NCI-H1092 (cell line): ENCODE measurements at places on chromosomes 2 and 18.
A peak's percentile ranks its signal among the peaks of the same experiment; 100 is the strongest.

DNA sequence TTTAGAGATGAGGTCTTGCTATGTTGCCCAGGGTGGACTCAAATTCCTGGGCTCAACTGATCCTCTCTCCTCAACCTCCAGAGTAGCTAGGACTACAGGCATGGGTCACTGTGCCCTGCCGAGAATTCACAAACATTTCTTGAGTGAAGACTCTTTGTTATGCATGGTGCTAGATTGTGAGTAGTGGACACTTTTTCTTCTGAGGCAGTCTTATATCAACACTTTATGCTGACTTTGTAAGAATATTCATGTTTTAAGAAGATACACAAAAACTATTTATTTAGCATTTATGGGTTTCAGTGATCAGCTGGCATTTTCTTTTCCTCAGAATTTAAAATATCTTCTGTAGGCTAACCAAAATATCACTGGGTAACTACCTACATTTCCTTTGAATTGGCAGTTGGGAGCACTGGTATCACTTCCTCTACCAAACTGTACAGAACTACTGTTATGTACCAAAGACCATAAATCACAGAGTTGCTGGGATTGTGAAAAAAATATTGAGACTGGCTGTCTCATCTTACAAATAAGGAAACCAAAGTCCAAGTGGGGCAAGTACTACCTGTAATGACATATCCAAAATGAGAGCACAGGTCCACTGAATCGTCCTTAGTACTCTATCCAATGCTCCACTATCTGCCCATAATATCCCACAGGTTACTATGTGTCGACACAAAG, 34.0 kb downstream of the DOCK10 start:
- DNase-seq: no peak

- no peak for DNase-seq
Measured at GRCh38 chr2:22076454-22076853, 952.7 kb downstream of the TDRD15 start.

GRCh38 chr2:111118981-111119821, 1.5 kb upstream of the BCL2L11 start:
- no peak for DNase-seq

DNA sequence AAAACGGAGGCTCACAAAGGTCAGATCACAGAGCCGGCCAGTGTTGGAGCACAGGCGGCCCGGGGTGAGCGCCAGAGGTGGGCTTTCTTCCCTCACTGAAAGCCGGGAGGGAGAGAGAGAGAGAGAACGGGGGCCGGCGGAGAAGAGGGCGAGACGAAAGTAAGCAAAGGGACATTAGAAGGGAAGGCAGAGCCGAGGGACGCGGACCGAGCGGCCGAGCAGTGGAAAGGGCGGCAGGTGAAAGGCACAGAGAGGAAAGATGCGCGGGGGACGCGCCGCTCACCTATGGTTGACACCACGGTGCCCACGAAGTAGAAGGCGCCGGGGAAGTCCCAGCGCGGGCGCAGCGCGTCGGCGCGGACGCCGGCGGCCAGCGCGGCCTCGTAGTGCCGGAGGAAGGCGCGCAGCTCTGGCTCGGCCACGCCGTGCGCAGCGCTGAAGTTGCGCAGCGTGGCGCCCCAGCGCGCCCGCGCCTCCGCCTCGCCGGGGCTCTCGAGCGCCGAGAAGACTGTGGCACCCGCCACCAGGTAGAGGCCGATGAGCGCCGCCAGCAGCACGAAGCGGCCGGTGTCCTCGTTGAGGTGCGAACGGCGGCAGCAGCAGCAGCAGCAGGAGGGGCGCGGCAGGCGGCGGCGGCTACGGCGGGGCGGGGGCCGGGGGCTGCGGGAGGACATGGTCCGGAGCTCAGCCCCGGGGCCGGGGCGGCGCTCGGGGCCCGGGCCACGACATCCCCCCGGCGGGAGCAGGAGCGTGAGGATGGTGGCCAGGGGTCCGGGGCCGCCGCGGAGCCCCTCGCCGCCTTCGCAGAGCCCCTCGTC, 166.9 kb downstream of the MSH2 start:
- DNase-seq: no peak

GRCh38 chr2:40317046-40317445, 134.8 kb downstream of the SLC8A1 start:
- no peak for DNase-seq

DNA sequence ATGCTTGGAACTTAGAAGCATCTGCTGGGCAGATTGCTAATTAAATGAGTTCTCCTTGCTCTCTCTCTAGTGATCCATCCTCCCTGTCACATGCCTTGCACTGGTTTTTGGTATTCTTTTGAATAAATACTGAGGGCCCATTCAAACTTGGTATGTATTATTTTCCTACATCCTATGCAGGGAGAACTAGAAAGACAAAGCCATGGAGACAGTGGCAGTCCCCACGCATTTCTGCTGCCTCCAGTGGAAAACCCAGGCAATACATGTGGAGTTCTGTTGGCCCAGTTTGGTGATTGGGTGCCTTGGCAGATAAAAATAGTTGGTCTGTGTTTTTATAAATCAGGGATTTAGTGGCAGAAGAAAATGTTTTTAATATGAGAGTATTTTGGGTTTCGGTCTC, 68.7 kb downstream of the DIS3L2 start:
- DNase-seq: no peak

DNA sequence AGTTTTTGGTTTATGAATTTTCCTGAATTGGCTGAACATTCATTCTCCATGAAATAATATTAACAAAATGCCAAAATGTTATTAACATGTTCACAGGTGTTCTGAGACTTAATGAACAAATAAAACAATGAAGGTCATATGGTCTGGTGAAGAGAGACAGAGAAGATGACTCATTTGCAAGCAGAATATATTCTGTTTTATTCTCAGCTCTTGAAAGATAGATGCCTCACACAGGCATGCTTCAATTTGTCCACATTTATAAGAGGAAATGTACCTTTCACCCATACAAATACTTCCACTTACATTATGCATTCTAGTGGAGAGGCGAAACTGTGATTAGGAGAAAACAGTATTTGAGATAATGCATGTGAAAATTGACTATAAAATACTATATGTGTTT, 75.4 kb upstream of the PGAP1 start:
- no peak for DNase-seq

DNA sequence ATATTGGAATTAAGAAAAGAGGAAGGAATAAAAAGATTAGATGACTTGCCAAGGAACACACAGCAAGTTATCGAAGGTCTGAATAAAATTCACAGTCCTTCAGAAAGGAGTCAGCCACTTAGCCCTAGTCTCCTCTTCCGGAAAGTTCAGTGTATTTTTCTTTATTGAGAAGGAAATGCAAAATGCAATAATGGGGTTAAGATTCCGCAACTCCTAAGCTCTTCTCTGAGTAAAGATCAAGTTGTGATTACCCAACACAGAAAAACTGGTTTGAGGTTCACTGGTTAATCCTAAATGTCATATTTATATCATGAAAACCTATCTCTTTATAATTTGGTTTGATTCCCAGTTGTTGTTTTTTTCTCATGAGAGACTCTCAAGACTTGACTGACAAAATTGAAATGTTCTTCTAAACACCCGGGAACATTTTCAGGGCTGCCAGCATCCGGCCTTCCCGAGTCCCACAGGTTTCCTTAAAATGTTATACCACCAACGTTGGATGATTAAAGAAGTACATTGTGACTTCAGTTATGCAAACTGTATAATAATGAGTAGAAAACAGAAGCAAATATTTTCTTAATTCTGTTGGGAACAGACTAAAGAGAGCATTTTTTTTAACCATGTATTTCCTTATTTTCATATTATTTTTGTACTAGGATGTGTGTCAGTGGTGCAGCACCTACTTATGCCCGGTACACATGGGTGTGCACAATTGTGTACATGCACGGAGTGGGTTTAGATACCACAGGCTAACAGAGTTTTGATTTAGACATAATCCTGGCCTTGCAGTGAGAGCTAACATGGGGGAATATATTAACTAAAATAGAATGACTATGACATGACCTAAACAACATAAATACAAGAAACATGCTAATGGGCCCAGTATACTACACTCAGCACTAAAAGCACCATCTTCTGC, 100.2 kb downstream of the STK39 start:
- no peak for DNase-seq

DNA sequence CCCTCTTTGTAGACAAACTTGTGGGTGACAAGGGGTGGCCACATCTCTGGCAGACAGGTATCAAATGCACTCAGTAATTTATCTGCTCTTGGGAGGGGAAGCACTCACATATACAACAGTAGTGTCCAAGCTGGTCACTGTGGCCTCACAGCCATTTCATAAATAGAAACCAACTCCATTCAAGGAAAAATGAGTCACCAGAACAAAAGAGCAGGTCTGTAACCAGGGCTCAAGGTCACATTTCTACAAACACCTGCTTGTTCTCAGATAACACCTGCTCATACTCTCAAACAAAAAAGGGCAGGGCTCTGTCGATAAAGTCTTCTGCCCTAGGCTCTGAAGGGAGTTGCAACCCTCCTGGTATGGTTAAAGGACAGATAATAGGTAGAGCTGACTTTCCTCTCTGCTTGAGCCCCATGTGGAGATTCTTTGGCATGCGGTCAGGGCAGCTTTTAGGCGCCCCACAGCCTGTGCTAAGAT, 459.0 kb downstream of the BCL11A start:
- DNase-seq: no peak

DNA sequence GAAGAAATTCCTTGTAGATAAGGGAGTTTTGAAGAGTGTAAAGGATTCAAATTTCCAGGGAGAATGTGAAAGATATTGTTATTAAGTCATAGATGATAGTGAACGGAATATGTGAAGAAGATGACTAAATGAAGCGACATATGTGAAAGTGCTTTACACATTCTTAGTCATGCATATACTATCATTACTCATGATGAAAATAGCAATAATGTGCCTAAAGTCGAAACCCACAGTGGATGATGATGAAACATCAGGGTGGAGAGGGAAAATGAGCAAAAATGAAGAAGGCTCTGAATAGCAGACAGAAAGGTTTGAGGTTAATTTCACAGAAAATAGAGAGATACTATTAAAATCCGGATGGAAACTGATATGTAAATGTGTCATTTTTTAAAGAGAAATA, 1237.1 kb downstream of the LRP1B start:
- DNase-seq: no peak

DNA sequence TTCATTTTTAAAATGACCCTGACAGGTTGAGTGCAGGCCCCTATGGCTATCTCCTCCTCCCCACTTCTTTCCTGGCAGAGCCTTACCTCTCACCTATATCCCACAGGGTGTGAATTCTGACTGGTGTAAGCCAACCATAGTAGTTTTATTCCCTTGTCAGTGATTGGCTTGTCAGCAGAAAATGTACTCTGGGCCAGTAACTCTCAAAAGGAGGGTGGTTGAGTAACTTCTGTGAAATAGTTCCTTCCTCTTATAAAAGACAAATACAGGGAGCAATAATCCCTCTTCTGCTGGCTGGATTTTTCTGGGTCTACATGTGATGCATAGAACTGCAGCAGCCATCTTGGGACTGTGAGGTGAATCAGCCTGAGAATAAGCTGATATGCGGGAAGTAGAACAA, 83.4 kb downstream of the RAPH1 start:
- DNase-seq: no peak

DNA sequence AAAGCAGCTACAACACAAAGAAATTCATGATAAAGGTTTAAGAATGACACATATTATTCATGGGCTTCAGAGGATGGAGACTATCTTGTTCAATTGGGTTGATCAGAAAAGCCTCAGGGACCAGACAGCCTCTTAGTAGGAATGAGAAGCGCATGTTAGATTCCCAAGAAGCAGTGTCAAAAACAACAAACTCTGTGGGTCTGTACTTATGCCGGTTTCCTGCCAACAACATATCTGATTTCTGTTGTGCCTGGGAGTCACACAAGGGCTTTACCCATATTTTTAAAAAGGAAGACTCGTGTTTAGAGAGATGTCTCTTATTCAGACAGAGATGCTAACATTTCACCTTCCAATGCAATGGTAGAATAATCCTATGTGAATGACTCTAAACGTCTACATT, 2180.6 kb upstream of the CELF4 start:
- DNase-seq: no peak

- no peak for DNase-seq
Measured at GRCh38 chr2:144513388-144514101, 6.4 kb downstream of the ZEB2 start.

DNA sequence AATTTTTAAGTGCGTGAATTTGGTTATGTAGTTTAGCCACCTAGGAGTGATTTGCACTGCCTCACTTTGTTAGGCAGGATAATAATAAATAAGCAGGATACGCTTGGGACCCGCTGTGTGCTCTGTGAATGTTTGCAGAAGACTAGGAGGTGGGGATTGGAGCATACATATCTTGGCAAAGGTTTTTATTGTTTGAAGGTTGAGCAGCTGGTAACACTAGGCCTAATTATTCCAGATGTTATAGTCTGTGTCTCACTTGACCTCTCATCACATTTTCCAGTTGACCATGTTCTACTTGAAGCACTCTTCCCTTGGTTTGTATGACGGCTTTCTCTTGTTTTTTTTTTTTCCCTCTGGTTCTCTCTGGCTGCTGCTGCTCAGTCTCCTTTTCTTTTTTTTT, 42.7 kb downstream of the FHOD3 start:
- peak; percentile 12 for DNase-seq

DNA sequence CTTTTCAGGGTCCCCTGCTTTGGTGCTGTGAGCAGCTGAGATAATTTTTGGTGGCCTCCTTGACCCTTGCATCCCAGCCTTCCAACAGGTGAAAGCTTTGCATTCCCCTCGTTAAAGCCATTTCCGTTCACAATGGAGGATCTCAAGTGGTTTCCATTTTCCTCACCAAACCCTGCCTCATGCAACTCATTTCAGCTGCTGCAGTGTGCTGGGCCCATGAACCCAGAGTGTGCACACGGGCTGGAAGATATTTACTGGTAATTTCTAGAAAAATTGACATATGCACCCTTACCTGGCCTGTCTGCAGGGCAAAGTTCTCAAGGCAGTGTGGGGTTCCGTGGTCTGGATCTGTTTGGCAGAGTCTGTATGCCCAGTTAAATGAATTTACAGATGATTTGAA, 246.8 kb upstream of the HS6ST1 start:
- DNase-seq: no peak

- no peak for DNase-seq
Measured at GRCh38 chr2:26552641-26553374, 74.9 kb upstream of the OTOF start.

- no peak for DNase-seq
Measured at GRCh38 chr2:201656102-201656501, 12.8 kb upstream of the TMEM237 start.

DNA sequence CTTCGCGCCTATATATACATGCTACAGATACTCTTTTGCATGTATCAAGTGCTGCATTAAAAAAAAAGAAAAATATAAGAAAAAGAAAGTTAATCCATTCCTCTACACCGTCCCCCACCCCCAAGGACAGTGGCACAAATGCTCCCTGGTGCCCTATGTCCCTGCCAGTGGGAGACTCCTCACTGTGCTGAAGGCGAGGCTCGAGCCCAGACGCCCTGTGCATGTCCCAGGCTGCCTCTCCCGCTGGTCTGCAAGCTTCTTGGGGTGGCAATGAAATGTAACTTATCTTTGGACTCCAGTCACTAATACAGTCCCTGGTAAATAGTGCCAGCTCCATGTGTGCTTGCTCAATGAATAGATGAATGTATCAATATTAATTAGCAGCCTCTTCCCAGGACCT, 185.6 kb upstream of the SMAD2 start:
- no peak for DNase-seq

DNA sequence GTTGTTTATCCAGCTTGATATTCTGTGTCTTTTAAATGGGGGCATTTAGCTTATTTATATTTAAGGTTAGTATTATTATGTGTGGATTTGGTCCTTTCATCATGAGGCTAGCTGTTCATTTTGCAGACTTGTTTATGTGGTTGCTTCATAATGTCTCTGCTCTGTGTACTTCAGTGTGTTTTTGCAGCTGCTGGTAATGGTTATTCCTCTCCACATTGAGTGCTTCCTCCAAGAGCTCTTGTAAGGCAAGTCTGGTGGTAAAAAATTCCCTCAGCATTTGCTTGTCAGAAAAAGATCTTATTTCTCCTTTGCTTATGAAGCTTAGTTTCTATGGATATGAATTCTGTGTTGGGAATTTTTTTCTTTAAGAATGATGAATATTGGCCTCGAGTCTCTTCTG, 47.8 kb upstream of the NT5C1B start:
- no peak for DNase-seq
